ENCODE measurements at places on chromosomes 7 and 10.

DNA sequence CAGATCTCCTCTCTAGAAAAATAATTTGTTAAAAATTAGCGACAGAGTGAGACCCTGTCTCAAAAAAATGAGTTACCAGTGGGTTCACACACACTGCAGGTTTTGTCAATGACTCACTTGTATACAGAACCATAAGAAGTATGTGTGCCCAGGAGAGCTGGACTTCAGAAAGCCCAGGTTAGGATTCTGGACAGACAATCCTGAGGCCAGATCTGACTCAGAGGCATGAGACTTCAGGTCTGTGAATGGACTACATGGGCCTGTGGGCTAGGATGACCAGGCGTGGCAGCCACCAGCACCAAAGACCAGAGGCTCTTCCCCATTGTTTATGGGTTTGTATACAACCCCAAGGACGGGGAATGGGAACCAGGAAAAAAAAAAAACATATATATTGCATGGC lies 9.3 kb upstream of the ZNF438 start:
- no peak for DNase-seq

DNA sequence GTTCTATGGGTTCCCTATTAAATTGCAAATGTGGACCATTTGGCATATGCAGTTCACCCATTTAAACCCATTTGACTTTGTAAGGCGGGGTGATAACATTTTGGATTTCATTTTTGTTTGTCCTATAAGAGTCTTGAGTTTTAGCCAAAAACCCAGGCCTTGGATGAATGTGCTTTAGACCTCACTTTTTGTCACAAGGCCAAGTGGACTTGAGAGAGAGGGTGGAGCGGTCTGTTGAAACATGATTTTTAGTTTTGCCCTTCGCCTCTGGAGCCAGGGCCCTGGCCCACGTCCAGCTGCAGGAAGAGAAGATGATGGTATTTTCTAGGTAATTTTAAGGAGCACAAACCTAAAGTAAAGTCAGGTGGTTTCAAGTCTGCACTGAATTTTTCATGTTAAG lies 260.1 kb downstream of the SLC25A13 start:
- DNase-seq: peak; percentile 89

GRCh38 chr7:147376192-147376591 lies 1214.4 kb upstream of the C7orf33 start:
- no peak for DNase-seq

DNA sequence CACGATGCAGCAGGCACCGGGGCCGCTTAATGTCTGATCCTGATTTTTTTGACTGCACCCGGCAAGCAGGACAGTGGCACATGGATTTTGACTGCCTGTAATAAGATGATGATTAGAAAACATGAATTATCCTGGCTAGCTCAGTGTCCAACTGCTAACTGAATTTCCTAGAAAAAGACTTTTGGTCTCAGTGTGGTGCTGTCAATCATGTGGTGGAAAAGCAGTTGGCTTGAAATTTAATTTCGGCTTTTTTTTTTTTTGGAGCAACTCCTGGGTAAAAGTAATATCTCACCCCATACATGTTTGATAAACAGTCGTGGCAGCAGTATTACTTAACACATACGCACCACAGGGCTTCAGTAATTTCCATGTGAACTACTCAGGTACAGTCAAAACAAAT lies 227.7 kb downstream of the FANK1 start:
- DNase-seq: no peak

DNA sequence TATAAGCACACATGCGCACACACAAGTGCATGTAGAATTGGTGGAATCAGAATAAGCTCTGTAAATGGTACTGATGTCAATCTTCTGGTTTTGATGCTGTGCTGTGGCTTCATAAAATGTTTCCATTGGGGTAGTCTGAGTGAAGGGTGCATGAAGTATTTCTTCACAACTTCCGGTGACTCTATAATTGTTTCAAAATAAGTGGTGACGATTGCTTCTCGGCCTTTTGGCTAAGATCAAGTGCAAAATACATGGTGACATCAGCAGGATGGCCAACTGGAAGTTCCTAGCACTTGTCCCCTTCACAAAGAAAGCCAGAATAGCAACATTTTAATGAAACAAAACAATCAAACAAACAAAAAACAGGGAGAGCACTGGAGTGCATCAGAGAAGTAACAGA lies 41.6 kb upstream of the CAMK2B start:
- no peak for DNase-seq

DNA sequence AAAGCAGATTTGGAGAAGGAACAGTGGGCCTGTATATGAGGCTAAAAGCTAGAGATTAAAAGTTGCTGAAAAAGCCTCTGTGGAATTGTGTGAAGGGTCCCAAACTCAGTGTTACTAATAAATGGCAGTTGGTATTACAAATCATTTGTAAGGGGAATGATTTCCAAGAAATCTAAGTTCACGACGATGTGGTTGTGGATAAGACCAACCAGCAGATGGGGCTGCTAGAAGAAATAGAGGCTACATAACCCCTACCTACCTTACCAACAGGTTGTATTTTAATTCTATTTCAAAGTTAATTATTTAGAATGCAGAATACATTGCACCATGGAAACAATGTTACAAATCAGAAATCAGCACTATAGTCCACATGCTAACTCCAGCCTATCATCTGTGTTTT lies 377.1 kb downstream of the HPSE2 start:
- no peak for DNase-seq

GRCh38 chr7:116028787-116029186 lies 1.8 kb downstream of the TFEC start:
- DNase-seq: no peak

- DNase-seq: no peak
Measured at GRCh38 chr7:142094861-142095260, 16.7 kb upstream of the MGAM2 start.

GRCh38 chr10:22622242-22622806 lies 92.1 kb downstream of the PIP4K2A start:
- no peak for DNase-seq

DNA sequence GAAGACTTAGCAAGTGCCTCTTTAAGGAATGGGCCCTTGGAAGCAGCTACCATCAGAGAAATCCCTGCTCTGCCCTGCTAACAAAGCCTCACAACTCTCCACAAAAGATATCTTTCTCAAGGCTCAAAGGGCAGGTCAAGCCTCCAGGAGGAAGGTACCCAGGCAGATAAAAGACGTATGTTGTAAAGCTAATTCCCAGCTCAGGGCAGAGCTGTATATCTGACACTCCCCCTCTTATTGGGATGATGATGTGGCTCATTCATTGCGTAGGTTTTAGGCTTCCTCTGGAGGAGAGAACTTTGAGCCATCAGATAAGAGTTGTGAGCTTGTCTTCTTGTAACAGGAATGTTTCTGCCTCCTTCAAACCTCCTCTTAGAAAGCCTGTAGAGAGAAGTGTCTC lies 145.4 kb downstream of the CALN1 start:
- DNase-seq: no peak

DNA sequence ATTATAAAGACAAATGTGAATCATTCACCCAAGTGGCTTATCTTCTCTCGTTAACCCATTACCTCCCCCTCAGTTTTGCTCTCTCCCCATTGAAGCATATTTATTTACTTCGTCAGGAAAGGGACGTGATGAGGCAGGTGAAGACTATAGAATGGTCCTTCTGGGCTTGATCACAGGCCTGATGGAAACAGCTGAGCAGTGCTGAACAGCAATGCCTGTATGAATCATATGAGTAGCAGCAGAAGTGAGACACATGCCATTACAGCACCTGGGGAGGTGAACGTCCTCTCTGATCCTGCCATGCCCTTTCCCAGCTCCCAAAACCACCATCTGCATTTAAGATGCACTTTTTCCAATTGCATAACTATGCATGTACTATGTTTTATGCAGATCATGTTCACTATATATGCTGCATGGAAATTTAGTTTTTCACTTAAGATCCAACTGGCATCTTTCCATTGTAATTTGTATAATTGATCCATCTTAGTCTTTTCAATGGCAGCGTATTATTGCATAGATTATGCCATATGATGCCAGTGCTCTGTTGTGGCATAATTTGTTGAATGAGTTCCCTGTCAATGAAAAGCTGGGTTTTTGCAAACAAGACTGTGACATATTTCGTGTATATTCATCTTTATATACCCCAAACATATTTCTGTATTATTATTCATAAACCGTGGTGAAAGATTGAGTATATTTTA lies 105.3 kb downstream of the CXCL12 start:
- DNase-seq: no peak

DNA sequence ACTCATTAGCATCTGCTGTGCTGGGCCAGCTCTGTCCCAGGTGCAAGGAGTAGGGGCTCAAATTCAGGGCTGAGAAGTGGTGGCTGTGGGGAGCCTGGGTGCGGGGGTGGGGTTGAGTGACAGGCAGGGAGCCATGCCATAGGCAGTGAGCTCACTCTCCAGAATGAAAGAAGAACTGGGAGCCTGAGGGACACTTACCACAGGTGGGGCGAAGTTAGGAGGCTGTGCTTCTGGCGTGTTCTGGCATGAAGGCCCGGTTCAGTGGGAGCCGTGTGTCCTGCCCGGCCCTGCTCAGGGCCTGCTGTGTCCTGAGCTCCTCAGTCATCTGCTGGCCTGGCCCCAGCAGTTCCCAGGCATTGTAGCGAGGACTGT lies 62.5 kb downstream of the MKI67 start:
- DNase-seq: no peak

- DNase-seq: no peak
Measured at GRCh38 chr7:75743455-75743859, 4.7 kb upstream of the HIP1 start.

DNA sequence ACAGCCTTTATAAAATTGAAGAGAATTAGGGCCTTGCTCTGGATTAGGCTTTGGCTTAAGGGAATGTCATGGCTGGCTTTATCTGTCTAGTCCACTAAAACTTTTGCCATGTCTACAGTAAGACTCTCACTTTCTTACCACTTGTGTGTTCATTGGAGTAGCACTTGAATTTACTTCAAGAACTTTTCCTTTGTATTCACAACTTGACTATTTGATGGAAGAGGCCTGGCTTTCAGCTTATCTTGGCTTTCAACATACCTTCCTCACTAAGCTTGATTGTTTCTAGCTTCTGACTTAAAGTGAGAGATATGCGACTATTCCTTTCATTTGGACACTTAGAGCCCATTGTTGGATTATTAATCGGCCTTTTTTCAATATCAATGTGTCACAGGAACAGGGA lies 96.1 kb downstream of the TPST1 start:
- DNase-seq: no peak

DNA sequence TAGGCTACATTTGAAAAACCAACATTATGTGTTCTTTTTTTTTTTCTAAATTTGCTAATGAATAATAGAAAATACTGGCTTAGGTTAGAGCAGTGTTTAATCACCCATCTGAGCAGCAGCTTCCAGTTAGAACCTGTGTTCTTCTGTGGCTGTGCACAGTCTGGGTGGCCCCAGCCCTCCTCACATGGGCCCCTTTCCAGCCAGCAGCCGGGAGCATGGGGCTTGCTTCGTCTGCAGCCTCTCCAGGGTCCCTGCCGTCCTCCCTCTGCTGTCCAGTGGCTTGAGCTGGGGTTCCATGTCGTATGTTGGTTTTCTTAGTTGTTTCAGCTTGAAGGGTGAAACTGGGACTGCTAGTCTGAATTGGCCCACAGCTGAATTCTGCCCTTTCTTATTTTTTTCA lies 37.3 kb downstream of the BNIP3 start:
- DNase-seq: no peak

DNA sequence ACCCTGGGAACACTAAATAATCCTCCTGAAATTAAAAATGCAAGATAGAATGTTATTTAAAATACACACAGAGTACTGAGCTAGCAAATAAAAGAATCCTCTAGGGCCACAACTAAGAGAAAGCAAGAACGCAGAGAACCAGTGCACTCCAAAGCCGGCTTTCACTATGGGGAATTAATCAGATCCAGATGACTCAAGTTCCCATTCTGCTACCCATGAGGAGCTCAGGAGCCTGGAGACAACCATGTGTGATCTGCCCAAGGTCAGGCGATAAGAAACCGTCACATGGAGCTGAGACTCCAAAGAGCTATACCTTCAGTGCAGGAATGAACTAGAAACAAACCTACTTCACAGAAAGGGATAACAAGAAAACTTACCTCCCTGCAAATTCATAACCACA lies 19.5 kb upstream of the CYREN start:
- no peak for DNase-seq

- DNase-seq: no peak
Measured at GRCh38 chr7:126443951-126444350, 808.8 kb downstream of the GRM8 start.

GRCh38 chr7:116653204-116653603 lies 18.8 kb upstream of the MET start:
- DNase-seq: no peak

DNA sequence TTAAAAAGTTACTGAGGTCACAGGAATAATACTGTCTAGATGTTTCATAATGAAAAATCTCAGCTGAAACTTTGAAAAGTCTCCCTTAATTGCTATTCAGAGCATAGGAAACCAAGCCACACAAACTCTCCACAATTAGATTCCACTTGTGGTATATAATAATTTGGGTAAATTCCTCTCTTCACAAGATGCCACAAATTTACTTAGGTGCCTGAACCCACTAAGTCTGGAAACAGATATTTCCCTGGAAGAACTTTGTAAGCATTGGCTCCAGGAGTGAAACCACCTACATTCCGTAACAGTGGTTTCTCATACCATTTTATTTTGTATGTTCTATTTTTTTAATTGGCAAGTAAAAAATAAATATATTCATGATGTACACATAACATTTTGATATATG lies 493.4 kb downstream of the SEMA3D start:
- DNase-seq: no peak

- no peak for DNase-seq
Measured at GRCh38 chr7:87013840-87014190, 45.6 kb downstream of the ELAPOR2 start.

DNA sequence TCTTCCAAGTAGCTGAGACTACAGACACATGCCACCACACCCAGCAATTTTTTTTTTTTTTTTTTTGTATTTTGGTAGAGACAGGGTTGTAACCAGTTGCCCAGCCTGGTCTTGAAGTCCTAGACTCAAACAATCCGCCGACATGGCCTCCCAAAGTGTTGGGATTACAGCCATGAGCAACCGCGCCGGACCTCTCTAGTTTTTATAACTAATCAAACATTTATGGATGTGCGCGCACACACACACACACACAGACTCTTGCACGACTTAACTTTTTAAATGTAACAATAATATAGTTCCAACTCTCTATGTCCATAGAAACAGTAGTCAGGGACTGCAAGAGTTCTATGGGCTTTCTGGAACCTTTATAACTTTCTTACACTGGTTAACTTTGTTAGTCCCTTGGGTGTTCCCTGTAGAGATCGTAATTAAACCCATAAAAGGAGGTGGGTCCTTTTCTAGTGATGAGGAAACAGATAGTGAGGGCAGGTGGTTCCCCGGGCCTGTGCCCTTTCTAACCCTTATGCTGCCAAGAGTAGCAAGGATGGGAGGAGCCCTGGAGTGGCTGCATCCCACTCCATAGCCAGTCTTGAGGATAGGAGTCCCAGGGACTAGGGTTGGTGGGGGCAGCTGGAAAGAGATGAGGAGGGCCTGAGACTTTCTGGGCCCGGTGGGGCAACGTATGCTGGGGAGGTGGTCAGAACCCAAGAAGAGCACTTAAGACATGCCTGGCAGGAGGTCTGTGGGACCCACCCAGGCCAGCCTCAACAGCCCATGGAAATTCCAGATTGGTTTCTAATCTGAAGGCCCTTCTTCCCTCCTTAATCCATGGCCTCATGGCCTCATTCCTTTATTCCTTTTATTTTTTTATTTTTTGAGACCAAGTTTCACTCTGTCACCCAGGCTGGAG lies 8.6 kb downstream of the MARVELD1 start:
- DNase-seq: no peak

Measured in DMS79 treated with DMSO at 0.1 percent for 48 hours (cell line).